ENCODE measurements at places on chromosomes 5 and 9.

DNA sequence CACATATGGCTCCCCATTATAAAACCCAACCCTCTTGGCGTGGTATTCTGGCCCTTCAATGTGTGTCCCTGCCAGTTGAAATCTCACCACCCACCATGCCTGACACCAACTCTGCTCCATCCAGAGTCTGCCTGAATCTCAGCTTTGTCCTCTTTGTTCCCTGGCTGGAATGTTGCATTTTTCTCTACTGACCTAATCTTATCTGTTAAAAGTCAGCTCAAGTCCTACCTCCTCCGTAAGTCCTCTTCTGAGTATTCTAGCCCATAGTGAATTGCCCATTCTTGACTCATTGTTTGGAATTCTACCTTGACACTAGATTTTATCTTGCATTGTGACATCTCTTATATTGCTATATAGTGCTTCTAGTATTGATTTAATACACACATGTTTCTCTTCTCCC is 207.1 kb upstream of the VLDLR start:
- DNase-seq, result peak; percentile 14

DNA sequence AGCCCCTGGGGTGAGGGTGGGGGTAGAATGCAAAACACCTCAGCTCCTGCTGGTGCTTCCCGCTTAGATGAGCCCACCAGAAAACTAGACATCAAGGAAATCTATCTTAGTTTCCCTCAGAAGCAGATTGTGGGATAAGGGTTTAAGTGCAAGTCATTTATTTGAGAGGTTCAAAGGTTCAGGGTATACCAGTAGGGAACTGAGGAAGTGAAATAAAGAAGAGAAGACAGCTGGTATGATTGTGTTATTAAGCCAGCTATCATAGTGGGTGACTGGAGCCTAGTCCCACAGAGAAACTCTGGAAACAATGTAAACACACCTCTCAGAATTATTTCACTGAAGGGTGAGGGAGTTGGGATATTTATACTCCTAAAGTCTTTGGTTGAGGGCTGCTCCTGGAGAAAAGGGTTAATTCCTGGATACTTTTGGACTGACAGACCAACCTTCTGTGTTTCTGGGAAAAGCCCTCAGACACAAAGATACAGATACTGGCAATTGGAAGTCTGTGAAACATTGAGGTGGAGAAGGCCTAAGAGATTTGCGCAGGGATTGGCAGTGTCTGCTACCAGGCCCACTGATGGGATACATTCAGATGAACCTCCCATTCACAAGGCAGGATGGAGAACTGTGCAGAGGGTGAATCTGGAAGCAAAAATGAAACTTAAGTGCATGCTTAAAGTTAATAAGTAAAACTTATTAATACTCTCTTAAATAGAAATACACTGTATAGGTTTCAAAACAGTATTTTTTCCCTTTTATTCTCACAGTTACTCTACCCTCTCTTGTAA is 6.4 kb upstream of the DCTN4 start:
- DNase-seq, result no peak

- DNase-seq, result no peak
These were observed 309.2 kb downstream of the AGTPBP1 start for GRCh38 chr9:85432599-85432998.

- DNase-seq, result peak; percentile 35
These were observed 54.8 kb upstream of the NKD2 start for GRCh38 chr5:953535-954449.

DNA sequence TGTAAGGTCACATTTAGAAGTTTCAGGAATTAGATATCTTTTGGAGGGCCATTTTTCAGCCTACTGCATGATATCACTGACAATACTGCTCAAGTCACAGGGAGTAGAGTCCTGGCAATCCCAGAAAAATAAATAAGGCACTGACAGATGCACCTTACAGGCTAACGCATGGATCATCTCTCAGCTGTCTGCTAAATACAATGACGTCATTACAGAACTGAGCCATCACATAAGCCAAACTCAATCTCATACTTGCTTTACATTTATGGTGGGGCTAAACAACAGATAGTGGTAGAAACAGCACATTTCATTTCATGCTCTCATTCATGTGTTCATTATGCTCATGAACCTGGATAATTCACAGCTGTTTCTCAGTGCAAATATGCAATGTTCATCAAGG is 243.7 kb downstream of the SEMA5A start:
- no peak for DNase-seq

All from kidney tubule cell (primary cell).